ENCODE measurements at places on chromosomes 7 and 10.
A peak's percentile ranks its signal among the peaks of the same experiment; 100 is the strongest.

DNA sequence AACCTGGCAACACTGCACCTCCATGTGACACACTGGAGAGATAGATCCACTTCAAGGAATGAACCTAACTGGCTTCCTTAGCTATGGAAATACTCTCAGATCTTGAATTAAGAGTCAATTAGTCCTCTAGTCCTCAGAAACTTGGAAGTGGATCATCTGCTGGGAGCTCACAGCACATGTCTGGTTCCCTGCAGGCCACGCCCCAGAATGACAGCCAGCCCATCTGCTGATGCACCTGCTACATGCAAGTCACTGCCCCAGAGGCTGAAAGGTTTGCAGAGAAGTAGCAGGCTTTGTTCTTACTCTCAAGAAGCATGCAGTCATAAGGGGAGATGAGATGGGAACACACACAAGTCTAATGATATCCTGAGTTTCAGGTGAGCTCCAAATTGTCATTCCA lies 275.9 kb downstream of the SKAP2 start:
- DNase-seq, result no peak

DNA sequence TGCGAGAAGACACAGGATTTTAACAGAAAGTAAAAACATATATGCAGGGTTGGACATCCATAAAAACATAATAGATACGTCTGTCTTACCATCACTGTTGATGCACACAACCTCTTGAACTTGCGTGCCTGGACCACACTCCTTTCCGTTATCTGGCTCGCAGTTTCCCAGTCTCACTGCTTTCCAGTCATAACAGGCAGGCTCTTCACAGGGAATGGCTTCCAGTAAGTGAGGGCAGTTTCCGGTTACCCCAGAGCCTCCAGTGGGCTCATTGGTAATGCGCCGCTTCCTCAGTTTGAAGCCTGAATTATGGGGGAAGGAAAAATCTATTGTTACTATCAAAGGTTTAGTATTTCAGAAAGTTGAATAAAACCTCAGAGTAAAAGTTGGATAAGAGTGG lies 290.7 kb downstream of the THSD7A start:
- no peak for DNase-seq

- DNase-seq, result no peak
Measured at GRCh38 chr7:81937091-81937490, 167.2 kb upstream of the HGF start.

DNA sequence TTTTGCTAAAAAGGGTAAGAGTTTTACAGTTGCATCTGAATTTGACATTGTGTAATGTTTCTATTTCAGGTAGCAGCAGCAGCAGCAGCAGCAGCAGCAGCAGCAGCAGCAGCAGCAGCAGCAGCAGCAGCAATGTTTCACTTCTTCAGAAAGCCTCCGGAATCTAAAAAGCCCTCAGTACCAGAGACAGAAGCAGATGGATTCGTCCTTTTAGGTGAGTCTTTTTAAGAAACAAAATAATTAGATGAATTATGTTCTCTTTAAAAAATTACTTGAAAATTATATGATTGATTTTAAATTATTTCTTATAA lies 32.6 kb downstream of the UMAD1 start:
- no peak for DNase-seq

GRCh38 chr7:102834999-102835398 lies 77.8 kb upstream of the LRRC17 start:
- peak; percentile 80 for DNase-seq

GRCh38 chr7:116525298-116525912 lies 569 bp downstream of the CAV1 start:
- no peak for DNase-seq

GRCh38 chr7:66682350-66683093 lies 53.8 kb downstream of the KCTD7 start:
- no peak for DNase-seq

DNA sequence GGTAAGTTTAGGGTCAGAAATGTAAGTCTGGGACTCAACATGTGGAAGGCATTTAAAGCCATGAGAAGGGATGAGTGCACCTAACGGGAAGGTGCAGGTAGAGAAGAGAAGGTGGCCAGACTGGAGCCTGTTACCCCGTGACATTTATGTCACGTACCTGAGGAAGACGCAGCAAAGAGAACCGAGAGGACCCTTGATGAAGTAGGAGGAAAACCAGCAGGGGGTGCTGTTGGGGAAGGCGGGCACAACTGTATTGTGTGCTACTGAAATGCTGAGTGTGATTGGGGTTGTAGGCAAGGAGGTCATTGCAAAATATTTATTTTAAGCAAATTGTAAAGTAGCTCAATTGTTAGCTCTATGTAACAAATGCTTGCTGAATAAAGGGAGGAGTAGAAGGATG lies 338.2 kb upstream of the PRKCQ start:
- DNase-seq, result no peak

GRCh38 chr7:156640949-156641485 lies 443 bp downstream of the RNF32 start:
- no peak for DNase-seq

DNA sequence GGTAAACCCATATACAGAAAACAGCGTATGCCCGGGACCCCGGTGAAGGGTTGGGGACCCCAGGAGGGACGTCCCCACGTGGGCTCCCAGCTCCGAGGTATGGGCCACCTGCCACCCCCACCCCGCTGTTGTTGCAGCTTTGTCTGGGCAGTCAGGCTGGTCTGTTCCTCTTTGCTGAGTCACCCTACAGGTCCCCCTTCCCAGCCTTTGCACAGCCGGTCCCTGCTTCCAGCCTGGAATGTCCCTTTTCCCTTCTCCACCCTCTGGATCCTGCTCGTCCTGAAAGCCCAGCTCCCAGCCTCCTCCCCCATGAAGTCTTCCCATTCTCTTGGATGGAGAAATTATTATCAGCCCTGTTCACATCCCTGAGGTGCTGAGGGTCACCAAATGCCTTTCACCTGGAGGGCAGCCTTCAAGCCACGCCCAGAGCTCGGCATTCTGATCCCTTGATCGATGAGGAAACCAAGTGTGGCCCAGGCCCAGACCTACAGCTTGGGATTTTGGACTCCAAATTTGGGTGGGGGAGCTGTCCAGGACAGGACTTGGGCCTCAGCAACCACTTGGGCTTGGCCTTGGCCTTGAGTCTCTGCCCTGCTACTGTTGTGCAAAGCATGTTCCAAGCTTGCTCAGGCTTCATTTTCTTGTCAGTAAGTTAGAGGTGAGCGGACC lies 2.6 kb downstream of the CLDN4 start:
- no peak for DNase-seq

GRCh38 chr7:77667459-77668086 lies 28.7 kb upstream of the RSBN1L start:
- no peak for DNase-seq

DNA sequence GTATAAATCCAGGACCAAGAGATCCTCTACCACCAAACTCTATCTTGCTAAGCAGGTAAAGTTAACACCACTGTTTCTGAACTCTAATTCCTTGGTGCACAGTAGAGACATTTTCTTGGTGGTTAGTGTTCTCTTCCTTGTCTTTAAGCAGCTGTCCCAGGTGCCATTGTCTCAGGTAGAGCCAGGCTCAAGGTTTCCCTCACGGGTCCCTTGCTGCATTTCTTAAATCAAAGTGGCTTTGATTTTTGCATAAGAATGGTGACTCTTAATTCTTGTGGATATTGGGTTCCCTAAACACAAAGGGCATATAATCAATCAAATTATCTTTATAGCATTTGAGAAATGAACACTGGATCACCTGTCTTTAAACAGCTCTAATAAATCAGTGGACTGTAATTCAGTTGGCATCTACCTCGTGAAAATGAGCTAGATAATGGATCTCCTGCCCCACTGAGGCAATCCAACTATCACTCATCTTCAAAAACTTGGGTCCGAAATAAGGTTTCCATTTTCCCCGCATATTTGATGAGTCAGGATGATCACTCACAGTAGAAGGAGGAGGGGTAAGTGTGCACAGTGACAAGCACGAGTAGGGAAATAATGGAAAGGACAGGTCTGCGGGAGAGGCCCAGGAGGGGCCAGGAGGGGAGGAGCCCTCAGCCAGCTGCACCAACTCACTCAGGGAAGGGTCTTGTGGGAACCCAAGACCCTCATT lies 2.4 kb downstream of the ABCC2 start:
- no peak for DNase-seq

- no peak for DNase-seq
Measured at GRCh38 chr7:18903695-18904094, 213.7 kb downstream of the TWIST1 start.

DNA sequence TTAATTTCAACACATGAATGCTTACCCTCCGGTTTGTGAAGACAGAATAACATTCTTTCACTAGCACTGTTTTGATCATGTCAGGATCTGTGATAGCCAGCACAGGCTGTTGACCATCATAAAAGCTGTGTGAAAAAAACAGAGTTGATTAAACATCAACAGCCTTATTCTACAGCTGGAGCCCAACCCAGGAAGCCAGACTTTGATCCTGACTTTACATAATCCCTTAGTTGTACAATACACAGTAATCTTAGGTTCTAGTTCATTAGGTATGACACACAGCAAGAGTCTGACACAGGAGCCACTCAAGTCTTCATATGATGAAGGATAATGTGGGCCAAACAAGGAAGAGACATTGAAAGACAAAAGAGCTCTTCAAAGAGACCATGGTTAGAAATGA lies 11.4 kb downstream of the CYP3A4 start:
- peak; percentile 19 for DNase-seq

DNA sequence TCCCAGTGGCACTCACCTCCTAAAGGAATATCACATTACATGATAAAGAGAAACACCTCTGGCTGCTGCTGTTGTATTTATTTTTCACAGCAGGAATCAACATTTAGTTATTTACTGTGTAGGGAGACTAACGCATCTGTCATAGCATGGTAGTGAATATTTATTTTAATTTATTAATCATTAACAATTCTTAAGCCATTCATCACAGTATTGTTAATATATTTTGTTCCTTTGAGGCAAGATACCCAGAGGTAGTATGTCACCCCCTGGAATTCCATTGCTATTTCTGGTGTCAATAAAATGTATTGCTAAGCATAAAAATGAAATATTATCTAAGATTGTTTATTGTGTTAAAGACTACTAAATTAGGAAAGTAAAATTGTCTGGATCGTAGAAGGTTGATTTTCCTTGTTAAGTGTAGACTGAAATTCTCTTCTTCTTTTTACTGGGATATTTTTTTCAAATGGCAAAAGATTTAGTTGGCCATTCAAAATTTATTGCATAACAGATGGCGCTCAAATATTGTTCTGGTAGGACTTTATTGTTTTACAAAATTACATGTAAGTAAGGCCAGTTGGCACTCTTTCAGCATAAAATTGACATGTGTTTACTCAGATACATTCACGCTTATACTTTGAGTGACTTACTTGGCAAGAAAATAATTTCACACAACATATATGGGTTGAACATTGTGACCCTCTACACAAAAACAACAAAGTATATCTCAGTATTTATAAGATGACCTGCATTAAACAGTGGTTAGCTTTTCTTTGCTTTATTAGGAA lies 1358.7 kb upstream of the SORCS1 start:
- no peak for DNase-seq

DNA sequence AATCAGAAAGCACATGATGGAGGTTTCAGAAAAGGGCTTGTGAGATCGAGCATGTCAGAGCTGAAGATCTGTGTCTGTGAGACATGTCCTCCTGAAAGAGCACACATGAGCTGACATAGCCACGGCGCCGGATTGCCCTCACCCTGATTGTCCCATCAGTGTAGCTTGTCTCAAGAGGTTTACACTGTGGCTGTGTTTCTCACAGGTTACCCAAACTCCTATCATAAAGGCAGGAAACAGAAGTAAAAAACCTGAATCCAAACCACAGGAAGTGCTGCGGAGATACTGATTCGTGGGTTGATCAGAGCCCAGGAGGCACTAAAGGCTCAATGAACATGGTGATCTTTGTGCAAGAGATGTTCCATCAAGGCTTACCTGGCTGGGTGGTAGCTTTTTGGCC lies 3.9 kb upstream of the ATP6V0E2 start:
- DNase-seq, result no peak

DNA sequence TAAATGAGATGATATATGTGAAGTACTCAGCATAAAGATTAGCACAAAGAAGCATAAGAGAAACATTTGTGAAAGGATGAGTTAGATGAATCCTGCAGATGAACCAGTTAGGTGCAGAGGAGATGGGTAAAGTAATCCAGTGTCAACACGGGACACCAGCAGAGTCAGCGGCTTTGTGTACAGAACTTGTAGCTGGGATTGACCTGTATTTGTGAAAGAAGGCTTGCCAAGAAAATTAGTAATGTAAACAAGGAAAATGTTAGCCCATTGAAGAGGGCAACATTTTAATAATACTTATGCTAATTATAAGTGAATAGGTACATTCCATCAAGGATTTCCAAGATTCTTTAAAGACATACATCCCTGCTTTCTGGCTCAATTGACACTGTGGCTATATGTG lies 255.7 kb downstream of the PTEN start:
- no peak for DNase-seq

GRCh38 chr10:98256692-98257091 lies 11.3 kb downstream of the LOXL4 start:
- DNase-seq, result no peak

DNA sequence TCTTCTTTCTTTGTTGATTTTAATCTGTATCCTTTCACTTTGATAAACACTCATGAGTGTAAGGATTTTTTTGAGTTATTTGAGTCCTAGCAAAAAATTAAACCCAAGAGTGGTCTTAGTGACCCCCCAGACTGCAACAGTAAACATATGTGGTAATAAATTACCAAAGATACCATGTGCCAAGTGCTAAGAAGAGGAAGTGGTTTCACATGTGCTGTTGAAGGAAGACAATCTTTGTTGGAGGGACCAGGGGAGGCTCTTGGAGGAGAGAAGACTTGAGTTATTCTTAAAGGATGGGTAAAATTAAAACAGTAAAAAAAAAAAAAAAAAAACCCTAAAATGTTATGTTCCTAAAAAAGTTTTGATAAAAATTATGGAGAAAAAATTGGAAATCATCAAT lies 150.2 kb downstream of the SEC23IP start:
- DNase-seq, result no peak

DNA sequence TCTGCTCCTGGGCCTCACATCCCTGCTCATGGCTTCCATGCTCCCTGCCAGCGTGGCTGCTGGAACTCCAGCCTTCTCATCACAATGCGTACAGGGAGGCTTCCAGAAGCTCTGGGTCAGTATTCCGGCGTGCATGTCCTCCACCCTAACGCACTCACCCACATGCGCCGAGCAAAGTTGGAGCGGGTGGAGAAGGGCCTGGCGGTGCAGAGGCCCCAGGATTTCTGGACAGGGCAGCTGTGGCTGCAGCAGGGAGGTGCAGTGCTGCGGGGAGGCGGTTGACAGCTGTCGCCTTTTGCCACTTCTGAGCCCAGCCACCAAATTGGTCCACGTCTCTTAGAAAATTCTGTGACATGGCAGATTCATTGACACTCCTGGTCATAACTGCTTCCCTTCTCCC lies 33.6 kb upstream of the FAM20C start:
- no peak for DNase-seq

- no peak for DNase-seq
Measured at GRCh38 chr10:101536800-101537199, 51.3 kb downstream of the POLL start.
